ENCODE measurements at places on chromosomes 2 and 18.

- no peak for DNase-seq
Measured at GRCh38 chr2:121884078-121884477, 128.6 kb downstream of the TSN start.

DNA sequence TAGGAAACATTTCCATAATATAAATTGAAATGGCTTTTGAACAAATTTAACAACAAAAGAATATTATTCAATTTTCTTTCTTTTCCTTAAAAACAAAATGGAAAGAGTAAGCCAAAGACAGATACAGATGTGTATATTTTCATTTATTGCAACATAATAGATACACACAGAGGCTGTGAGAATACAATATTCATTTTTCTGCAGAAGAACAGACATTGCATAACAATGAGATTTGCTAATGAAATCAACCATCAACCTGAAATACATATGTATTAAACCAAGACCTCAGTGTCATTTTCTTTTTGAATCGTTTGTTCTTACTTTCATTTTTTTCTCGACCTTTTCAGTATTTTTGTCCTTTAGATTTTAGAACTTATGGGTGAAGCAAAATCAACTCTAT lies 95.1 kb downstream of the BAZ2B start:
- DNase-seq: no peak

GRCh38 chr2:78861546-78861945 lies 164.0 kb upstream of the REG3G start:
- no peak for DNase-seq

GRCh38 chr18:61086657-61087056 lies 246.6 kb upstream of the CDH20 start:
- no peak for DNase-seq

DNA sequence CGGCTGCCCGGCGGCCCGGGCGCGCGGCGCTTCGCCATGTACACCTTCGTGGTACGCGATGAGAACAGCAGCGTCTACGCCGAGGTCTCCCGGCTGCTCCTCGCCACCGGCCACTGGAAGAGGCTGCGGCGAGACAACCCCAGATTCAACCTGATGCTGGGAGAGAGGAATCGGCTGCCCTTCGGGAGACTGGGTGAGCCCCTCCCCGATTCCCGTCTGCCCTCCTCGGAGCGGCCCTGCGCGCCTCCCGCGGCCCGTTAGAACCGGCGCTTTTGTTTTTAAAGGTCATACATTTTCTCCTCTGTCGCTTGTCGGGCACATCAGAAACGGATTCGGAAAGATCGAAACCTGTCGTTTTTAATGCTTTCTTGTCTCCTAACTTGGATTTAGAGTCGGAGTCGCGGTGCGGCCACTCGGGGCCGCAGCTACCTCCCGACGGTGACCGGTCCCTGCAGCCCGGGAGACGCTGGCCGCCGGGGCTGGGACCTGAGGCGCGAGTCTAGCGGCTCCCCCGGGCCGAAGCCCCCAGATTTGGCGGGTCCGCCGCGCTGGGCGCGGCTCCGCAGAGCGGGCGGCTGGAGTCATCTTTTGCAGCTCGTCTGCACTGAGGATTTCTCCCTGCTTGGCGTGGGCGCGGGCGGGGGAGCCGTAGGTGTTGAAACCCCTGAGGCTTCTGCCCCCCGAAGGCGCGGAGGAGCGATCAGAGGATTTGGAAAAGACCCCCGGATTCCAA lies 519 bp downstream of the TTL start:
- DNase-seq: peak; percentile 38

DNA sequence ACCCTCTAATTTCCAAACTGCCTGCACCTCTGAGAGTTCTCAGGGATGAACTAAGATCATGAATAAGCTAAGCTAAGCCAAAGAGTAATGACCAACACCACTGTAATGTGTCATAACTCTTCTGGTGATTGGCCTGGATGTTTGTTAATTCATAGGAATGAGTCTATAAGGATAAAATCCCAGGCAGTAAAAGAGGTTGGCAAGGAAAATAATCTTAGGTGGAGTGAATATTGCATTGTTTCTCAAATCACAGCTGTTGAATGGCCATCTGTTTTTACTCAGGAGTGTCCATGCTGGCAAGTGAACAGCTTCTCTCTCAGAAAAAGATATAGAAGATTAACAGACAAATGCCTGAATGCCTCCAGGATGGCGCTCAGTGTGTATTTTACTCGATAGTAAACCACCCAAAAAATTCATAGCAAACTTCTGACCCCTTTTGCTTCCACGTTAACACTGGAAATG lies 60.8 kb upstream of the GLS start:
- no peak for DNase-seq

- no peak for DNase-seq
Measured at GRCh38 chr18:56423626-56424025, 214.8 kb downstream of the TXNL1 start.

GRCh38 chr2:143807671-143808070 lies 678.5 kb downstream of the ARHGAP15 start:
- no peak for DNase-seq

- no peak for DNase-seq
Measured at GRCh38 chr18:77178559-77178958, 46.0 kb upstream of the MBP start.

DNA sequence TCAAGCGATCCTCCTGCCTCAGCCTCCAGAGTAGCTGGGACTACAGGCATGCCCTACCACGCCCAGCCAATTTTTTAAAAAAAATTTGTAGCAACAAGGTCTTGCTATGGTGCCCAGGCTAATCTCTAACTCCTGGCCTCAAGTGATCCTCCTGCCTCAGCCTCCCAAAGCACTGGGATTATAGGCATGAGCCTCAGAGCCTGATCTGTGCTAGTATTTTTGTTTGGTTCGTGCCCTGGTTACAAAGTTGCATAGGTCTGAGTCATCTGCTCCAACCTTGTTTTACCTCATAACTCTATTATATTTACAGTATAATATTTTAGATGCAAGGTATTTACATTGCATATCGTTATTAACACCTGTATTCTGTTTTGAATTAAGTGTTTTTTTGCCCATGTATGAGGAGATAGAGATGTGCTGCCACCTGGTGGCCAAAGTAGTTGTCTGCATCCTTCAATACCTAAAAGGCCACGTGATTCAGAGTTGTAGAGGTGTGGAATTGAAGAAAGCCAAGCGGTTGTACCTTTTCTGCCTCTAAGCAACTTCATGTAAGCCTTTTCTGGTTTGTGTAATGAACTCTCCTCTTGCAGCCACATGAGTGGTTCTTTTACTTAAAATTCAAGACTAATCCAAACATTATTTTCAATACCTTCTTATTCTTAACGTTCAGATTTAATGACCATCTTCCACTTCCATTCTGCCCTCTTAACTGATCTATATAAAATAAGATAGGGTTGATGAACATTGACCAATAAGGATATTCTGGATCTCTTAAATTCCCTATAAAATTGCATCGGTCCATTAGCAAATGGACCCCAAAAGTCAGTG lies 19.9 kb upstream of the CABYR start:
- peak; percentile 13 for DNase-seq

GRCh38 chr2:170375192-170375591 lies 197.2 kb downstream of the MYO3B start:
- no peak for DNase-seq

DNA sequence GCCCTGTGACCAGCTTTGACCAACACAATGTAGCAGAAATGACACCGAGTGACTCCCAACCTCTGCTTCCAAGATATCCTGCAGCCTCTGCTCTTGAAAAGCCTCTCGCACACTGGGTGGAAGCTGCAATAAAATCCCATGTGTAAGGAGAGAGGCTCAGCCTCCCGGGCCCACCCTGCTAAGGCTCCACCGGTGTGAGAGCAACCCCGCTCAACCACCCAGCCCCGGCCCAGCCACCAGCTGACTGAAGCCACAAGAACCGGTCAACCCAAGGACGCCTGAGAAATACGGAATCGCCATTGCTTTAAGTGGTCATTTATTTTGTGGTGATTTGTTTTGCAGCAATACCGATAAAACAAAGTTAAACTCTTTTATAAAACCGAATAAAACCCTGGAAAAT lies 452.8 kb upstream of the SMIM21 start:
- no peak for DNase-seq

DNA sequence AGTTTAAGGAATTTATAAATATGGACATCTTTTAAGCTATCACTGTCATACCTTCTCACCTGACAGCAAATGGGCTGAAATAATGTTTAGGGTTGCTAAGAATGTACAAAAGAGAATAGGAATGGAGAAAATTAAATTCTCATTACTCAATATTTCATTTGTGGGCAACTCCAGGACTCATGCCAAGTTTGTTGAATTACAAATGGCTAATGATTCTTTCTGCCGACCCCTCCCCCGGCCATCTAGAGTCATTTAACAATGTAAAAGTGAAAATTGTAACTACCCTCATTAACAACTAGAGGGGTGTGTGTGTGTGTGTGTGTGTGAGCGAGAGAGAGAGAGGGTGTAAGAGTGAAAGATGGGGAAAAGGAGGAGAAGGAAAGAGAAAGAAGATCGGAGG lies 708.5 kb upstream of the FAM98A start:
- DNase-seq: no peak

- DNase-seq: no peak
Measured at GRCh38 chr2:218569038-218569431, 396 bp downstream of the CNOT9 start.

- no peak for DNase-seq
Measured at GRCh38 chr2:40658941-40659340, 207.1 kb upstream of the SLC8A1 start.

- DNase-seq: peak; percentile 28
Measured at GRCh38 chr2:201781557-201782051, 871 bp upstream of the ALS2 start.

- no peak for DNase-seq
Measured at GRCh38 chr2:129752686-129753085, 226.8 kb upstream of the RAB6C start.

DNA sequence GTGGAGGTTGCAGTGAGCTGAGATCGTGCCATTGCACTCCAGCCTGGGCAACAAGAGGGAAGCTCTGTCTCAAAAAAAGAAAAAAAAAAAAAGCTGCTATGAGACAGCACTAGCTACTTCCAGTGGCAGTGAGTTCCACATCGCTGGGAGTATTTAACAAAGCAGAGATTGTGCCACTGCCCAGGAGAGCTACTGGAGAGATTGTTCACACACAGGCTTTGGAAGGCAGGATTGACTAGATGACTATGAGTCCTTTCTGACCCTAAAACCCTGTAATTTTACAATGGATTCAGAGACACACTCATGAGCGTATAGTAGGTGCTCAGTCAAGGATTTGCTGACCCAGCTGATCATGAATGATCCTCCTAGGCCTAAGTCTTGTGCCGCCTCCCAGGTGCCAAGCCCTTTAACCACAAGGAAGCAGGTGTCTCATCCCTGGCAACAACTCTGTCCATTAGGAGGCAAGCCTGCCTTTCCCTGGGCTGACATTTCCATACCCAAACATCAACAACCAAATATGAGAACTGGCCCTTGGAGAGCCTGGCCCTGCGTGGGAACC lies 45.0 kb upstream of the ODC1 start:
- no peak for DNase-seq

- DNase-seq: no peak
Measured at GRCh38 chr18:63980896-63981460, 11.1 kb downstream of the SERPINB8 start.

DNA sequence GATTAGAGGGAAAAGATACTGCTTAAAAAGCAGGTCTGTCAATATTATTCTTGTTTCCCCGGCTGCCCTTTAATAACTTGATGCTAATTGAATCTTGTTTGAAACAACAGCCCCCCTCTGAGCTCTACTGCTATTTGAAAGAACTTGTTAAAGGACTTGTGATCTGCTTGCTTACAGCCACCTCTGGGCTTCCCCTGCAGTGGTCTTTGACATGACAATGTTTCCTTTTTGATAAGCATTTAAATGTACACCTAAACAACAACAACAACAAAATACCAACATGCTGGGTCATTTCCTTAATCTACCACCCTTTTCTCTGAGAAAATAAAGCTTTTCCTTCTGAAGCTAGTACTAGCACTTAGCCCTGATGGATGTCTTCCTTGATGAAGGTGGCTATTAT lies 3.9 kb downstream of the HOXD1 start:
- no peak for DNase-seq

DNA sequence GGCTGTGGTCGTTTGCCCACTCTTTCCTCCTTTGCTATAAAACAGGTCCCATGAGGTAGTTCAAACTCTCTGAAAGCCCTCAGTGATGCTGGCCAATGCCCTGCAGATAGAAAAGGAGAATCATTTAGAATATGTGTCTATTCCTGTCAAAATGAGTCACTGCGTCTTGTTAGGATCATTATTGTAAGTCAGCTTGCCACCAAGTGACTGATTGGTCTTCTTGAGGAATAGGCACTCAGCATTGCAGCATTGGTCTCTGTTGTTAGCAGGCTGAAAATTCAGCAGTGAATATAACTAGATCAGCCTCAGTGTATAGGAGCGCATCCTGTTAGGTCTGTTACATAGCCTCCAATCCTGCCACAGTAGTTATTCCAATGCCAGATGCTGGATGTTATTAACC lies 28.9 kb downstream of the PRKRA start:
- DNase-seq: no peak

DNA sequence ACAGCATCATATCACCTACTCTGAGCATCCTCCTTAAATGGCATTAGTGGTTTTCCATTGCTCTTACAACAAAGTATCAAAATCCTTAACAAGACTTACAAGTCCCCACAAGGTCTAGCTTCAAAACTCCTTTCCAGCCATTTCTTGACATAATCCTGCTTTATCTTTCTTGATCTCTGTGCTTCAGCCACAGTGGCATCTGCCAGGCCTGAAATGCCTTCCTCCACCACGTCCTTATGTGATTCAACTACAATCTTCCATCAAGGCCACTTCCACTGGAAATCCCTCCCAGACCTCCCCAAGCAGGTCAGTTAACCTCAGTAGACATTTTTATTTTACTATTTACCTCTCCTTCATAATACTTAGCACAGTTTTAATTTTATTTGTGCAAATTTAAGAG lies 83.8 kb upstream of the CCDC150 start:
- DNase-seq: no peak

DNA sequence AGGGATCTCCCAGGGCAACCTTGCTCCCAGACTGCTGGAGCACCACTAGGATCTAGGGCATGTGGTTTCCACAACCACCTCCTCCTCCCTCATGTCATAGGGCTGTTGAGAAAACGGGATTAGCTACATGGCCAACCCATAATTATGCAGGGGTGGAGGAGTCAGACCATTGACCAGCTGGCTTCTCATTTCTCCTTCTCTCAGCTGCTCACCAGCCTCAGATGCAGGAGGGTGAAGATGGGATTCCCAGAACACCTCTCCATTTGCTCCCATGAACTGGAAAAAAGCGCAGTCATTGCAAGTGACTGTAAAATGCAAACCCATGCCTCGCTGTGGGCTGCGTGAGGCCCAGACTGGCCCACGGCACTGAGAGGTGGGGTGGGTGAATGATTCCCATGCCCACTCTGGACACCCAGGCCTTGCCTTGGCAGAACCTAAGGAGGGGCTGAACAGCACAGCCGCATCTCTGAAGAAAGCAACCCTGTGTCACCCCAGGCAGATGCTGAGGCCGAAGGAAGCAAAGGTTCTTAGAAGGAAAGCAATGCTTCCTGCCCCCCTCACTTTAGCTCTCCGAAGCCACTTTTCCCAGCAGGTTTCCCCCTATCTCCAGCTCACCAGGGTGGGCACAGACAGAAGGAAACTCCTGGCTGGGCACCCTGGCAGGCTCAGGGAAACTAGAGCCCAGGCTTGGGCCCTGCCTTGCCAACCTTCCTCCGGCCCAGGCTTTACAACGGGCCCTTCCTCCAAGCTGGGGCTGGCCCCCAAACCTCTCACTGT lies 69.6 kb upstream of the RTN4 start:
- peak; percentile 88 for DNase-seq
